NCI-H1105 (cell line): ENCODE measurements at places on chromosomes 6 and 20.
A peak's percentile ranks its signal among the peaks of the same experiment; 100 is the strongest.

- DNase-seq, result no peak
Observed at GRCh38 chr6:42459888-42460287, 8.2 kb upstream of the TRERF1 start.

DNA sequence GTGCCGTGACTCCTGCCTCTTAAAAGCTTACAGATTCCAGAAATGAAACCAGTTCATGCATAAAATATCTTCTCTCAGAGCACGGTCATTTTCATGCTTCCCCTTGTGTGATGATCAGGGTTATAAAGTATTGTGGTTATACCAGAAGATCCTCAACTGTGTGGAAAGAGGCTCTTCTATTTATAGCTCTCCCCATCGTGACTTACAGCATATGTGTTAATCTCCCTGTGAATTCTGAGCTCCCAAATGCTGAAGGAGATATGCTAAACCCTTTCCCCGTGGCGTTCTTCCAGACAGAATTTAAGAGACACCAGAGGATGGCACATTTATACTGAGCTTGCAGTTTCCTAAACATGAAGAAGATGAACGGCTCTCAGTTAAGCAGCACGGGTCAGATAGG is 158.8 kb downstream of the CDH26 start:
- DNase-seq, result no peak

GRCh38 chr20:63215101-63216040 is 560 bp downstream of the YTHDF1 start:
- DNase-seq, result peak; percentile 16

DNA sequence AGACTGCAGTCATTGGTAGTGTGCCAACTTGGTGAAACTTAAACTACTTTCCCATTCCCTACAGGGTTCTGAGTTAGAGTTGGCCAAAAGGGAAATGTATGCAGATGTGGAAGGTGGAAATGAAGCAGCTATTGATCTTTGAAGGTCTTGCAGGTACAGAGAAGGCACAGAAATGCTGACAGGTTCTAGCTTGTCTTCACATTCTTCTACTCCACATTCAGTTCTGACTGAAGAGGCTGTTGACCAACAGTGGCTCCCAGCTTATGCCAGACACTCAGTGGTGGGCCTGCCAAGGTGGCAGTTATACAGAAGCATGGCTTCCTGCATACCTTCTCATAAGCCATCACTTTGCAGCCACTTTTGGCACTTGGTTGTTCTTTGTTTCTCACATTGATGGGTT is 423.9 kb downstream of the CDC5L start:
- DNase-seq, result no peak

DNA sequence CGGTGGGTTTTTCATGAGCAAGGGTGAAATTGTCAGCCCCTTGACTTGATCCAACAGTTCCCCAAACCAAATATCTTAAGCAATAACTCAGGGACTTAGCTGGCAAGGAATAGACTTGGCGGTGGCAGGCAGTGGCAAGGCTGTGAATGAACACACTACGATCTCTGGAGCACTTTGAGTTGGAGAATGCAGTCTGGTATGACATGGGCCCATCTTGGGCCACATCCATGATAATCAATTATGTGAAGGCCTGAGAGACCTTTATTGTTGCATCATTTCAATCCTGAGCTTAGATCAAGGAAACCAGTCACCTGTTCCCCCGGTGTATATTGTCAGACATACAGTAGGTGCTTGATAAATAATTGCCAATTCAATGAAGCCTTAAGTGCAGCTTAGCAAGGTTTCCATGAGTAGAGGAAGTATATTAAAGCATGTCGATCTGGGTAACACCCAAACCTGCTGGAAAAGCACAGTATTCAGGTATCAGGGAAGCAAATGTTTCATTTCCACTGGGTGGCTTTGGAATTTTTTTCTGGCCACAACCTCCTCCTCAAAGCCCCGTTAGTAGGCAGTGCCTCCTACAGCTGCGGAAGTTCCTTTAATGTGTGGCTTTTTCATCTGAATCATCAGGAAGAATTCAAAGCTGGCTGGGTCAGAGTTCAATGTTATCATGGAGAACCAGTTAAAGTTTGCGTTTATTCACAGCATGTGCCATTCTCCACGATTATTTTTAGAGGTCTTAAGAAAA is 10.2 kb downstream of the CASS4 start:
- DNase-seq, result no peak
